Jurkat, Clone E6-1 (cell line): ENCODE measurements at places on chromosomes 6 and 20.
A peak's percentile ranks its signal among the peaks of the same experiment; 100 is the strongest.

- no peak for DNase-seq
Observed at GRCh38 chr6:133965817-133966360, 12.9 kb downstream of the TBPL1 start.

- no peak for DNase-seq
Observed at GRCh38 chr6:138093632-138094031, 13.6 kb downstream of the PERP start.

DNA sequence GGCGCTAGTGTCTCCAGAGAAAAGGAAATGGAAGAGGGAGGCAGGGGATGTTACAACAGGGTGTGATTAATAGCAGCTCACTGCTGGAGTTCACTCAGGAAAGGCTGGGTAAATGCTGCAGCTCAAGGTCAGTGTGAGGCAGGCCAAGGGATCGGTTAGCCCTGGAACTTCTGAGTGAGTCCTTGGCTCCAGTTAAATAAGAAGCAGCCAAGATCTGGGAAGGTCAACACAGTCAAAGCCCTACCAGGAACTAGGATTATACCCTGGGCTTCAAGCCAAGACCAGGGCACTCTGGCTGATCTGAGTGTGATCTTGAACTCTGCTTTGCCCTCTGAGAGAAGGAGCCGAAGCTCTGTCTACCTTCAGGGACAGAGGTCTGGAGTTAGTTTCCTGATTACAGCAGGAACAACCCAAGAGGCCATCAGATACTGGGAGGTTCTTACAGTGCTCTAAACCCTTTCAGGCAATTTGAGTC is 44.3 kb downstream of the TPD52L1 start:
- no peak for DNase-seq

- DNase-seq = peak; percentile 28
Observed at GRCh38 chr6:2790588-2791449, 25.6 kb downstream of the WRNIP1 start.

DNA sequence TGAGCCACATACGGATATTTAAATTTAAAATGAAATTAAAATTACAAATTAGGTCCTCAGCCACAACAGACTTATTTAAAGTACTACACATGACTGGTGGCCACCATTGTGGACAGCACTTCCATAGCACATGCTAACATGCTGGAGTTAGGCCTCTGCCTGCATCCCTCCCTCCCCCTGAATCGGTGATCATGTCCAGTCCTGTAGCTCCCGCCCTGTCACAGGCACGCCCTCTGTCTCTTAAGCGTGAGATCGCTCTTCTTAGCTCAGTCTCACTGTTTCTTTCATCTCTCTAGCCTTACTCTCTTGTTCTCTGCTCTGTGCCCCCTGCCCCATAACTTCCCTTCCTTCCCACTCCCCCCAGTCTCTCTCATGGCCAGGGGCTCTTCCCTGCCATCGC is 28.9 kb downstream of the ELMO2 start:
- DNase-seq = no peak
